Fibroblast of upper back skin (primary cell): ENCODE measurements at places on chromosomes 12 and 14.
A peak's percentile ranks its signal among the peaks of the same experiment; 100 is the strongest.

DNA sequence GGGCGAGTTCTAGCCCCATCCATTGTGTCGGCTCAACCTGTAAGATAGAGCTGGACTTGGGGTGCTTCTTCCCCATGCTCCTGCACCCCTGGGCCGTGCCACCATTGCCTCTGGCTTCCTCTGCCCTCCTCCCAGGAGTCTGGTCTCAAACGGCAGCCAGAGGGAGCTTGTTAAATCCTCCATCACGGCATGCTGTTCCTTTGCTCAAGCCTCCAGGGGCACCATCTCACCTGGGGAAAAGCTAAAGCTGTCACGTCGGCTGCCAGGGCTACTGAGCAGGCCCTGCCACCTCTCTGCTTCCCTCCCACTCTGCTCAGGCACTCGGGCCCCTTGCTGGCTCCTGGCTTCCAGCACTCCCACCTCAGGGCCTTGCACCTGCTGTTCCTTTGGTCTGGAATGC, 140.4 kb downstream of the RBM19 start:
- DNase-seq, result no peak

DNA sequence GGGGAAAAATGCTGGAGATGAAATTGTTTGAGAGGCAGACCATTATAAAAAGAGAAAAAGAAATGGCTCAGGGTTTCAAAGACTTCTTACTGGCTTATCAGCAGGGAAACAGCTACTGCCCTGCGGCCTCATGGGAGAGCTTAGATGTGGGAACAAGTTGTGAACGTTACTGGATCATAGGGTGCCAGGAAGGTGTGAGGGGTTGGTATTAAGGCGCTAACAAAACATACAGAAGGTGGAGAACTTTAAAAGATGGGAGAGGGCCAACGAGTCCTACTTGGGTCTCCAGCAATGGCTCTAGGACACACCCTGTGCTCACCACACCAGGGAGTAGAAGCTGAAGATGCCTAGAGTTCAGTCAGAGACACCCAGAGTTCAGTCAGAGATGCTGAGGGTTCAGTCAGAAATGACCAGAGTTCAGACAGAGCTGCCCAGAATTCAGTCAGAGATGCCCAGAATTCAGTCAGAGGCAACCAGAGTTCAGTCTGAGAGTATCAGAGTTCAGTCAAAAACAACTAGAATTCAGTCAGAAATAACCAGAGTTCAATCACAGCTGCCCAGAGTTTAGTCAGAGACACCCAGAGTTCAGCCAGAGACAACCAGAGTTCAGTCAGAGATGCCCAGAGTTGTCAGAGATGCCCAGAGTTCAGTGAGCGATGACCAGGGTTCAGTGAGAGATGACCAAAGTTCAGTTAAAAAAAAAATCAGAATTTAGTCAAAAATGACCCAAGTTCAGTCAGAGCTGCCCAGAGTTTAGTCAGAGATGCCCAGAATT, 1103.6 kb downstream of the BCL11B start:
- no peak for DNase-seq

DNA sequence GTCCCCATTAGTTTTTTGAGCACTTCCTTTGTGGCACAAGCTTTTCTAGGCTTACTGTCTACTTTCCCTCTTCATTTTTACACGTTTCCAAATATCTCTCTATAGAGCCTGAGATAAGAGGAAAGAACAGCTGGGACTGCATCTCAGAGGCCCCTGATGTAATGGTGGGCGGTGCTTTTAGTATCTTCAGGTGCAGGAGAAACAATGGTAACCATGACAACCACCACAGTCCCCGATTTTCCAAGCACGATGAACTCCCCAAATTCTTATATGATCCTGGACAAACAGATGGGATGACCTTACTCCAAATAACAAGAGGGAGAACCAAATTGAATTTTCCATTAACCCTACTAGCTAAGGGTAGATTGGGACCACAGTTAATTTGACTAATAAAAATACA, 103.3 kb downstream of the AEBP2 start:
- no peak for DNase-seq

- peak; percentile 100 for DNase-seq
Measured at GRCh38 chr12:122526683-122527477, at the start of the genes KNTC1 and RSRC2. Gene KNTC1, plus strand, starts transcription at chr12:122527249. Its CDS starts 2,815 bp downstream, at chr12:122530064. Gene RSRC2, minus strand, starts transcription at chr12:122526936. Its CDS starts 83 bp downstream, at chr12:122526853.

DNA sequence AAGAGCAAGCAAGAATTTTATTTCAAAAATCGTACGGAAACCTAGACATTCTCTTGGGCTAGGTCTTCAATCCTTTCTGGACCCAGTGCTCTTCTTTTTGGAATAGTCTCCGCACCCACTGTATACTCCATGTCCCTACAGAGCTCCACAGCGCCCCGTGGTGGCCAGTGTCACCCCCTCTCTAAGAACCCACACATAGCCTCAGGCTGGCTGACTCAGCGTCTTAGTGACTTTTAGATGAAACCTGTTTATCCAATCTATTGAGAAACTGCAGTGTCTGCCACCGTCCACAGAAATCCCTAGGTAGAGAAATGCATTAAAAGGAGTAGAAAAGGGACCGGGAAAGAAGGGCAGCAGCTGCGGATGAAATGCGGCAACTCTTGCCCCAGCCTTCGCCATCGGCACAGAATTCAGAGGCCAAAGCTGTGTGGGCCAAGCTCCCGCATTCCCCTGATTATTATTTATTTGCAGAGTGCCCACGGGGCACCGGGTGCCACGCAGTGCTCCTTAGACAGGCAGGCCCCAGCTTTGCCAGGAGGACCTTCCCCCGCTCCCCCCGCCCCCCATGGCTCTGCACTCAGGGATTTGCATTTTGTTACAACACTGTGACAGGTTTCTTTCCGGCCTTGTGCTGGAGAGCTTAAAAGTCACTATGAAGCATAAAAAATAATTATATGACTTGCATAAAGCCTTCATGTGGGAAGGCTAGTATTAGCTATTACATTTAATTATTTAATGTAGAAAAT, 170.1 kb upstream of the FKBP4 start:
- DNase-seq, result peak; percentile 23

- no peak for DNase-seq
Measured at GRCh38 chr14:51428981-51429380, 188.9 kb downstream of the TMX1 start.

GRCh38 chr14:92540472-92541048, 27.0 kb downstream of the RIN3 start:
- DNase-seq, result peak; percentile 100

- DNase-seq, result no peak
Measured at GRCh38 chr12:59716043-59716442, 120.2 kb downstream of the SLC16A7 start.

GRCh38 chr12:67533159-67533558, 115.4 kb upstream of the DYRK2 start:
- DNase-seq, result no peak
